ENCODE measurements at places on chromosomes 1 and 21.
A peak's percentile ranks its signal among the peaks of the same experiment; 100 is the strongest.

GRCh38 chr1:26160527-26161414 is 1.9 kb downstream of the FAM110D start:
- DNase-seq = no peak

- no peak for DNase-seq
Measured at GRCh38 chr1:42942444-42942843, 16.2 kb downstream of the SLC2A1 start.

DNA sequence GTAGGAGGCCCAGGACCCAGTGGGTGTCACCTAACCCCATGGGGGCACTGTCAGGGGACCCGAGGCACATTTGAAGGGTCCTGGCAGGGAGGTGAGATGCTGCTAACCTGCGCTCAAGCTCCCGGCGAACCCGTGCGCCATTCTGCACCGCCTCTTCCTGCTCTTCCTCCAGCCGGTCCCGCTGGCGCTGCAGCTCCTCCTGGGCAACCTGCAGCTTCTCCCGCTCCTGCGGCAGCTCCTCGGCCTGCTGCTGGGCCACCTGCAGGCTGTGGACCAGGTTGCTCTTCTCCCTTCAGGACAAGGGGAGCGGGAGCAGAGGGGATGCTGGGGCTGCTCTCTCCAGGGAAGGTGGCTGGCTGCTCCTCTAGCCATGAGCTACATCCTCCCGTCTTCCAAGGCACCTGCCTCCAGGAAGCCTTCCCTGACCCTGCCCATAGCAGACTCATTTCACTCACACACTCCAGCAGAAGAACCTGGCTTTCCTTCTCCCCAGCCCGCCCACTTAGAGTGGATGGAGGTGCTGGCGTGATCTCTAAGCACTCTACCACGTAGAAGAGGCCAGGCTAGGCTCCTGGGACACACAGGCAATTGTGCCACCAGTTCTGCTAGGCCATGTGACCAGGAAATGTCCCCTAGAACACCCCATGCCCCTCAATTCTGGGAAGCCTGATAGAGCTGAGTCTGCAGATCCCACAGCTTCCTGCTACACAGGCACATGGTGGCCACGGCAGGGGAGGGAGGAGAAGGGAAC is 15.2 kb upstream of the NBPF1 start:
- peak; percentile 55 for DNase-seq

- no peak for DNase-seq
Measured at GRCh38 chr21:19995253-19995652, 1003.0 kb upstream of the NCAM2 start.

All from NAMALWA (cell line).